Cardiac septum (tissue), 1 donor: ENCODE measurements at places on chromosomes 5 and 9. TPM values are rescaled to one million over a fixed set of nuclear protein-coding genes. Genes with fewer than 3 reads are reported as not detected.

Gene RPS14
- 852 TPM for total RNA-seq

Gene KCNT1
- total RNA-seq = 1.2 TPM

Gene FXN
- 22.9 TPM for total RNA-seq

Gene AK8
- total RNA-seq = 0.13 TPM

Gene MEIKIN
- total RNA-seq = not detected

Gene FCN2
- total RNA-seq = not detected

Gene STKLD1
- 0.62 TPM for total RNA-seq

Gene DMRT3
- 0.16 TPM for total RNA-seq

Gene LVRN
- 0.27 TPM for total RNA-seq

Gene OBP2B
- not detected for total RNA-seq

Gene IER5L
- 12.6 TPM for total RNA-seq

Gene PCDHA12
- total RNA-seq = 0.05 TPM

Gene BTNL9
- 25.2 TPM for total RNA-seq

Gene NUDT12
- total RNA-seq = 11.4 TPM

Gene GADD45G
- total RNA-seq = 29.6 TPM

Gene KIF20A
- 0.16 TPM for total RNA-seq

Gene LCN9
- not detected for total RNA-seq

Gene ZNF484
- 7.7 TPM for total RNA-seq

Gene KLF4
- 19.8 TPM for total RNA-seq
